ENCODE measurements at places on chromosomes 2 and 18. TPM values are rescaled to one million over a fixed set of nuclear protein-coding genes. Genes with fewer than 3 reads are reported as not detected.

The TMEM198 gene
- total RNA-seq = 0.54 TPM

The CEBPZOS gene
- total RNA-seq = 41.5 TPM

The AMER3 gene
- not detected for total RNA-seq

The IL36A gene
- total RNA-seq = not detected

The EIF2AK2 gene
- 29.1 TPM for total RNA-seq

The SCYGR4 gene
- not detected for total RNA-seq

The IKZF2 gene
- total RNA-seq = 0.24 TPM

The IL37 gene
- total RNA-seq = not detected

The SFXN5 gene
- 15.7 TPM for total RNA-seq

The CNTNAP5 gene
- not detected for total RNA-seq

All from A549 treated with DMSO at 1 μM for 4 hours (cell line).